KBM-7 (cell line): ENCODE measurements at places on chromosomes 1 and 21.

GRCh38 chr1:66774438-66774837, 22.2 kb downstream of the DYNLT5 start:
- DNase-seq = no peak

- DNase-seq = peak; percentile 41
These were observed 104.0 kb upstream of the OLIG2 start for GRCh38 chr21:32921632-32922230.

DNA sequence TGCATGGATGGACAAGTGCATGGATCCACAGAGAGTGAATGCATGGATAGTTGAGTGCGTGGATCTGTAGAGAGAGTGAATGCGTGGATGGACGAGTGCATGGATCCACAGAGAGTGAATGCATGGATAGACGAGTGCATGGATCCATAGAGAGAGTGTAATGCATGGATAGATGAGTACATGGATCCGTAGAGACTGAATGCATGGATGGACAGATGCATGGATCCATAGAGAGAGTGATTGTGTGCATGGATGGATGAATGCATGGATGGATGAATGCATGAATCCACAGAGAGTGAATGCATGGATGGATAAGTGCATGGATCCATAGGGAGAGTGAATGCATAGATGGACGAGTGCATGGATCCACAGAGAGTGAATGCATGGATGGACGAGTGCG, 153.8 kb downstream of the PCBP3 start:
- DNase-seq = no peak

DNA sequence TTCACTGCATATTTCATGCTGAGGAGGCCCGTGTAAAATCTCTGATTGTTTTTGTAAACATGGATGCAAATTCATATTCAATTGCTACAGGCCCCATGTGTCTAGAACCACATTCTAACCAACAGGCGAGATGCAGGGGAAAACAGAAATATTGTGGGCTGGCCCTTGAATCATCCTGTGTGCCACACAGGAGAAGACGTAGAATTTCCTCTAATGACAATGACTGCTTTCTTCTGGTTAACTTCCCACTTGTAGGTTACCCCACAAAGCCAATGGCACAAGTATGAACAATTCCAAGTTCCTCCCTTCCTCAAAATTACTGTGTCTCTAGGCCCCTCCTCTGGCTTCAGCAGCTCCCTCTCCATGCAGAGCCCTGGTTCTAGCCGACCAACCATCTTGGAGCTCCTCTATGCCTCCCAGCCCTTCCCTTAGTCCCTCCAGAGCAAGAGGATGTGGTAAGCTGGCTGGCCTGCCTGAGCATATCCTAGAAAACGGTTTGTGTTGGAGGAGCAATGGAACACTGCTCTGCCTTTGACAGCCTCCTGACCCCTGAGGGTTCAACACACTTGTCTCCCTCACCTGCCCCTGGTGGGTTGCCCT, 205.2 kb downstream of the HS2ST1 start:
- DNase-seq = no peak

DNA sequence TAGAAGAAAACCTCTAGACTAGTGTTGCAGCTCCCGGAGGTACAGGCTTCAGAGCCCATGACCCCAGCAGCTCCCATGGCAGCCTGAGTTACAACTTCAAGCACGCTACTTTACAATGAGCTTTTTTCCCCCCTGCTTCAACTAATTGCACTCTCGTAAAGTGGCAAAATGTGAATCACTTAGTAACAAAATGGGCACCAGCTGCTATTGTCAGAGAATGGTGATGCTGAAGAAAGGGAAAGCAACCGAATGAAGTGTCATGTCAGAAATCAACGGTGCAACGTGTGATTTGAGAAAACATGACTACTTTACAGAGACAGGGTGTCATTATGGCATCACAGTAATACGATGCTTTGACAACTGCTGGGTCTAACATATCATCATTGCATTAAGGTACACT, 40.5 kb downstream of the ESRRG start:
- DNase-seq = no peak

GRCh38 chr1:114025609-114026401, 46.5 kb downstream of the OLFML3 start:
- DNase-seq = no peak

GRCh38 chr21:14975136-14975919, 89.5 kb downstream of the NRIP1 start:
- DNase-seq = no peak

DNA sequence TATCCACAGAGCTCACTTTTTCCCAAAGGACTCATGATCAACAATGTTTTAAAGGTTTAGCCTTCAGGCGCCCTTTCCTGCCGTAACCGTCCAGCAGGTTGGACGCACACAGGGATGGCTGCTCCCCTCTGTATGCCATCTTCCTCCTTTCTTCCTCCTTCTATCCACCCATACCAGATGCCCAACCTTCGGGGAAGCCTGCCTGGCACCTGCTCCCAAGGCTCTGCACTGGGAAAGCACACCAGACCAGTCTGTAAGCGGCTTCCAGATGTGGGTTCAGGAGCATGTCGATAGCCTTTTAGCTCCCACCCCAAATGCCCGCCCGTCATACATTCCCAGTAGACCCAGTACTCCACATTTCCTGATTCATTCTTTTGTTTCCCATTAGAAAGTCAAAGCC, 52.9 kb downstream of the STUM start:
- DNase-seq = no peak

DNA sequence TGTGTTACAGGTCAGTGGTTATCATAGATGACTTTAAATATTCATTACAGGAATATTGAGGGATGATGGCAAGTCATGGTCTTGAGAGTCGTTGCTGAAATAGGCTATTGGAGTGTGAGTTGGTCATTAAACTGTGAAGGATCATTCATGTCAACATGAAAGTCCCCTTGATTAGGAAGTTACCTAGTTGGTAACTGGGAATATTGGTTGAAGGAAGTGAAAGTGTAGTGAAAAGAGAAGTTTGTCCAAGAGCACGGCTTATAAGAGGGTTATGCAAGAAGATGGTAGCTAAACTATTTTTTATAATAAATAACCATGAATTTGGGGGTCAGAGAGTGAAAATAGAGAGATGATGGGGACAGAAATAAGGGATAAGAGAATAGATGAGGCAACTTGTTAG, 16.9 kb downstream of the CRB1 start:
- no peak for DNase-seq

GRCh38 chr1:30696831-30697230, 26.6 kb downstream of the MATN1 start:
- DNase-seq = no peak

- no peak for DNase-seq
These were observed 570.8 kb downstream of the LTN1 start for GRCh38 chr21:28421716-28422524.

- no peak for DNase-seq
These were observed 574.7 kb upstream of the ZP4 start for GRCh38 chr1:238465449-238465848.

GRCh38 chr1:207813946-207814345, 62.1 kb downstream of the CD46 start:
- DNase-seq = no peak

DNA sequence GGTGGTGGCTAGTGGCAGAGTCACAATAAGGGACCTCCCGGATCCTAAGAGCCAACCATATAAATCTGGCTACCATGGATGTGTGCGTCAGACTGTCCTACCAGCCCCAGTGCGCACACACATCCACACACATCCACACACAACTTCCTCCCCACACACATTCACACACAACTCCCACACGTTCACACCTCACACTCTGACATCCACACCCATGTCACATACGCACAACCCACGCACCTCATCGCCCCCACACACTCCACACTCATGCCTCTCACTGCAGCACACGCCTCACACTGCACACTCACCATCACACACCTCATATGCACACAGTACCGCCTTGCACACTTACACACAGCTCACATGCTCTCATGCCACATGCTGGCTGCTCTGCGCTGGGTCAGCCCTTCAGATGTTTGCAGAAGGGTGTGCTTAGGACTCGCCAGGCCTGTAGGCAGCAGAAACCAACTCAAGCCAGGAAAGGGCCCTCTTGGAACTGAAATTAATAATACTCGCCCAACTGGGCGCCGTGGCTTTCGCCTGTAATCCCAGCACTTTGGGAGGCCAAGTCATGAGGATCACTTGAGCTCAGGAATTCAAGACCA, 3.0 kb downstream of the LDLRAD2 start:
- no peak for DNase-seq

GRCh38 chr1:49163031-49163430, 386.3 kb upstream of the BEND5 start:
- DNase-seq = no peak

GRCh38 chr21:44732263-44732662, 20.9 kb upstream of the TSPEAR start:
- no peak for DNase-seq

- DNase-seq = peak; percentile 81
These were observed 18.9 kb downstream of the PGBD2 start for GRCh38 chr1:248924696-248925532.

DNA sequence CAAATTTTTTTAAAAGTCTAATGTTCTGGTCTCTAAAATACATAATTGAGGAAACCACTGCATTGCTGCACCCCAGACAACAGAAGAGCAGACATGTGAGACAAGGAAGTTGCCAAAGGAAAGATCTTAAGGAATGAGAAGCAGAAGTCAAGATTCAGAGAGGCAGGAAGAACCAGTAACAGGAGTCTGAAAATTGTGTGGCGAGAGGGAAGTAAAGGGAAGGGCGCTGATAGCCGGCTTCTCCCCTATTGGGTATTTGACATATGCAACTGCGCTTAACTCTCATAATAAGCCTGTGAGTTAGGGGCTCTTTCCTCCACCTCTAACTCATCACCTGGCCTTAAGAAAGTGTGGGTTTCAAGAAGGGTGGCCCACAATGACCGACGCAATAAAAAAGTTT, 21.9 kb upstream of the KIF14 start:
- peak; percentile 68 for DNase-seq

- no peak for DNase-seq
These were observed 491.7 kb downstream of the NPHP4 start for GRCh38 chr1:5500541-5500940.

- DNase-seq = peak; percentile 51
These were observed 1.2 kb downstream of the PIGP start for GRCh38 chr21:37071561-37072273.

- peak; percentile 15 for DNase-seq
These were observed 26.4 kb upstream of the LAMC1 start for GRCh38 chr1:182996816-182997215.

DNA sequence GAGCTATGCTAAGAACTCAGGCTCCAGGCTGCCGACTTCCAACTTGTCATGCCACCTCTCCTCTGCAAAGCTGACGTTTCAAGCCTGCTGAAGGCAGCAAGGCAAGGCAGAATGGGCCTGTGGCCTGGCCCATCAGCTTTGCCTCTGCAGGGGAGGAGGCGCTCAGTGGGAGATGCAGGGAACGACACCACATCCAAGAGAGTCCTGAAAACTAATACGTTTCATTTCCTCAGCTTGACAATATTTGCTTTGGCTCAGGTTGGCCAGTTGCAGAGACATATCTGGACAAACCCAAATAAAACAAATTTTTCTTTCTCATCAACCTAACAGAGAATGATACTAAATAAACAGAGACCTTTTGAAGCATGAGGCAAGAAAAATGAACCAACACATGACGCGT, 35.3 kb downstream of the BEND5 start:
- no peak for DNase-seq

- DNase-seq = peak; percentile 67
These were observed 810 bp downstream of the SLC19A1 start for GRCh38 chr21:45541221-45542039.

DNA sequence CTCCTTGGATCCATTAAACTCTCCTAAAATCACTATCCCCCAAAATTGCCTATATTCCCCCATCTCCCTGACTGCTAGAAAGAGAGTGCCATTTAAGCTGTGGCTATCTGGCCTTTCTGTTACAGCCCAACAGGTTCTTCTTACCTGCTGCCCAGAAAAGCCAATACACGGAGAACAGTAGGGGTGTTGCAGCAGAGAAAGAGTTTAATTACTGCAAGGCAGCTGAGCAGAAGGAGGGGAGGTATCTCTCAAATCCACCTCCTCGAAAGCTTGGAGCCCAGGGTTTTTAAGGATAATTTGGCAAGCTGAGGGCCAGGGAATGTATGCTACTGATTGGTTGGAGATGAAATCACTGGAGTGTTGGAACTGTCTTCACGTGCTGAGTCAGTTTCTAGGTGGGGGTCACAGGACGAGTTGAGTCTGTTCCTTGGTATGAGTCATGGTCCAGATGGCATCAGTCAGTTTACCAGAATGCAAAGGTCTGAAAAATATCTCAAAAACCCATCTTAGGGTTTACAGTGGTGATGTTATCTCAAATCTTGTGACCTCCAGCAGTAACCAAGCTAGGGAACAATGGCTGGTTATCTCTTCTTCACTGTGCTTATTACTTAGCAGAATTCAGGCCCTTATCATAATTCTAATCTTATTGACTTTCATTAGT, 89.8 kb downstream of the SMYD3 start:
- DNase-seq = no peak

DNA sequence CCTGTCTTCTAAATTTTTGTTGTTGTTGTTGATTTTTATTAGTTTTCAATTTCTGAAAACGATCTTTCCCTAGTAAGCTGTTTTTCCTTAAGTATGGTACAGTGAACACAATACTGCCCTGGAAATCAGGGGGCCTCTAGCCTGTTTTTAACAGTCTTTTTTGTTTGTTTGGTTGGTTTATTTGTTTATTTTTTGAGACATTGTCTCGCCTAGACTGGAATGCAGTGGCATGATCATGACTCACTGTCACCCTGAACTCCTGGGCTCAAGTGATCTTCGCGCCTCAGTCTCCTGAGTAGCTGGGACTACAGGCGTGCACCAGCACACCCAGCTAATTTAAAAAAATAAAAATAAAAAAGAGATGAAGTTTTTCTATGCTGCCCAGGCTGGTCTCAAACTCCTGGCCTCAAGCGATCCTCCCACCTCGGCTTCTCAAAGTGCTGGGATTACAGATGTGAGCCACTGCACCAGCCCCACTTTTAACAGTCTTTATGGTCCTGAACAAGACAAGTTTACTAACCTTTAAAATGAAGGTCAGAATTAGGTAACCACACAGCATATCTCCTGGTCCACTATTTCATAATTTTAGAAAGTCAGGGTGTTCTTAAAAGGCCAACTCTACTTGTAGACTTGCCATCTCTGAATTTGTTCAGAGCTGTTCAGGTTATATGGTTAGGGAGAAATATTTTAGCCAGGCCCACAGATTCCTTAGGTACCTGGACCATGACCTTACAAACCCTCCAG, 35.4 kb downstream of the TBCE start:
- no peak for DNase-seq

DNA sequence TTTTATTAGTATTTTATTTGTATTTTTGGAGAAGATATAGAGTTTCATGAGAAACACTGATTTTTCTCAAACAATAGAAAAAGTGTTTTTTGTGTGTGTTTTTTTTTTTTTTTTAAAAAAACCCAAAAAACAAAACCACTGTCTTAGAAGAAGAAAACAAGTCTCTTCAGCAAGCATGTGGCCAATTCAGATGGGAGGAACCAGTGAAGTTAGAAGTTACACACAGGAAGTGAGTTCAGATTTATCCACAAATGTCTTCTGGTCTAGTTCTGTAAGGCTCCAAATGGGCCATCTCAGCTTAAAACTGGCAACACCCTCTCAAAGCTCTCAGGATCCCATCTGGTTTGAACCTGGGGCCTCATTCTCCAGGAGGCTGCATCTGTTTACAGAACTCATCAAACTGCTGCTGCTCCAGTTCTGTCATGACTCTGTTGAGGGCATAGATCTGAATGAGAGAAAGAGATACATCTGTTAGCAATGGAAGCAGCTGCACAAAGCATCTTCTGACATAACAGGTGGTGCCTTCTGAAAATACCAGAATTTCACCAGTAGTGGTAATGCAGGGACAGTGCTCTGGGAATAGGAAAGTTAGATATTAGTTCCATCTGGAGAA, 9.8 kb upstream of the ERMAP start:
- no peak for DNase-seq
